Activated T-helper 17 cell treated with anti-CD3 and anti-CD28 coated beads, Interleukin-2, amount 50 U/mL, for 72 hours (primary cell): ENCODE measurements at places on chromosomes 4 and X. TPM values are rescaled to one million over a fixed set of nuclear protein-coding genes. Genes with fewer than 3 reads are reported as not detected.

G3BP2 gene
- 128 TPM for total RNA-seq

TMEM156 gene
- 37.9 TPM for total RNA-seq

CXCL8 gene
- 14.5 TPM for total RNA-seq

FGF13 gene
- not detected for total RNA-seq

DNA sequence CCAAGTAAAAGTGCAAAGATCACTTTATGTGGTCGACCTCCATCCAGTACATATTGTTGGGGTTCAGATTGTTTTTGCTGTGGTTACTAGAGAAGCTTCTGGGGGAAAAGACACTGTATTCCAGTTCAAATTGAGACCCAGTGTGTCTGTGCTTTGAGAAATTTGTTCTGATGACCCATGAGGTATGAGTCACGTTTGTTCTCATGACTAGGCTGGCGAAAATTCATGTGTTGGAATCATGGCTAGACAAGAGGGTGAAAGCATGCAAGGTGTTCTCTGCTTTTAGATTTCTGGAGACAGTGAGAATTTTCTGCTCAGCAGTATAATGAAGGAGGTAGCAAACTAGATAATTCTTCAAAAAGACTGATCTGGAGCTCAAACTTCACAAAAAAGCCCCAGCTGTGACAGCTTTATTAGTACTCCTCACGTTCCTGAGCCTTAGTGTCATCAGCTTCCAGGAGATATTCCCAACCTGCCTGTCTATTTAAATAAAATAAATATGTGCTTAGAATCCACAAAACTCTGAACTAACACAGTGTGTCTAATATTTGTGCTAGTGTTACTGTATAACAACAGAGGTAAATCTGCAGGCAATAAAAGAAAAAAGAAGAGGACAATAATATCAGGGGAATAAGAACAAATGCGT is 24.4 kb upstream of the FAM47B start:
- no peak for ATAC-seq

MID1 gene
- total RNA-seq: 0.30 TPM

- no peak for ATAC-seq
Measured at GRCh38 chr4:185480016-185480732, 8.6 kb upstream of the CCDC110 start.

GRCh38 chr4:1402021-1402515 is 4.2 kb downstream of the NKX1-1 start:
- no peak for ATAC-seq

MAGEA6 gene
- not detected for total RNA-seq

DNA sequence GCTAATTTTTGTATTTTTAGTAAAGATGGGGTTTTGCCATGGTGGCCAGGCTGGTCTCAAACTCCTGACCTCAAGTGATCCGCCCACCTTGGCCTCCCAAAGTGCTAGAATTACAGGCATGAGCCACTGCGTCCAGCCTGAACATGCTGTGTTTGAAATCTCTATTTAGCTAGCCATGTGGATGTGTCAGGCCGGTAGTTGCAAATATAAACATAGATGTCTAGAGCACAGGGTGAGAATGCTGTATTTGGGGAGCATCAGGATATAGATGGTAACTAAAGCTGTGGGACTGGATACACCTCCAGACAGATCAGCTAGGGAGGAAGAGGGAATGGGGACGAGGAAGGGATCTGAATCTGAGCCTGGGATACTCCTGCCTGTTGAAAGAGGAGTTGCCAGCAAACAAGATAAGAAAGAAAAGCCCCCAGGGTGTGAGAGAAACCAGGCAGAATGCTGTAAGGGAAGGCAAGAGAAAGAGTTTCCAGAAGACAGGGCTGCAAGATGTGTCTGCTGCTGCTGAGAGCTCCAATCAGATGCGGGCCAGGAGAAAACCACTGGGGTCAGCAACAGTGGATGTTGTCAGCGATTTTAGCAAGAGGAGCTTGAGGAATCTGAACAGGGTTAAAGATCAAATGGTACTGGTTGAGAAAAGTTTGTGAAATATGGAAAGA is 177.4 kb downstream of the PALLD start:
- no peak for ATAC-seq

GRCh38 chrX:151155234-151155633 is 21.1 kb upstream of the GPR50 start:
- ATAC-seq: no peak

EGF gene
- not detected for total RNA-seq

- no peak for ATAC-seq
Measured at GRCh38 chr4:114677346-114677979, 78.9 kb downstream of the UGT8 start.

DNA sequence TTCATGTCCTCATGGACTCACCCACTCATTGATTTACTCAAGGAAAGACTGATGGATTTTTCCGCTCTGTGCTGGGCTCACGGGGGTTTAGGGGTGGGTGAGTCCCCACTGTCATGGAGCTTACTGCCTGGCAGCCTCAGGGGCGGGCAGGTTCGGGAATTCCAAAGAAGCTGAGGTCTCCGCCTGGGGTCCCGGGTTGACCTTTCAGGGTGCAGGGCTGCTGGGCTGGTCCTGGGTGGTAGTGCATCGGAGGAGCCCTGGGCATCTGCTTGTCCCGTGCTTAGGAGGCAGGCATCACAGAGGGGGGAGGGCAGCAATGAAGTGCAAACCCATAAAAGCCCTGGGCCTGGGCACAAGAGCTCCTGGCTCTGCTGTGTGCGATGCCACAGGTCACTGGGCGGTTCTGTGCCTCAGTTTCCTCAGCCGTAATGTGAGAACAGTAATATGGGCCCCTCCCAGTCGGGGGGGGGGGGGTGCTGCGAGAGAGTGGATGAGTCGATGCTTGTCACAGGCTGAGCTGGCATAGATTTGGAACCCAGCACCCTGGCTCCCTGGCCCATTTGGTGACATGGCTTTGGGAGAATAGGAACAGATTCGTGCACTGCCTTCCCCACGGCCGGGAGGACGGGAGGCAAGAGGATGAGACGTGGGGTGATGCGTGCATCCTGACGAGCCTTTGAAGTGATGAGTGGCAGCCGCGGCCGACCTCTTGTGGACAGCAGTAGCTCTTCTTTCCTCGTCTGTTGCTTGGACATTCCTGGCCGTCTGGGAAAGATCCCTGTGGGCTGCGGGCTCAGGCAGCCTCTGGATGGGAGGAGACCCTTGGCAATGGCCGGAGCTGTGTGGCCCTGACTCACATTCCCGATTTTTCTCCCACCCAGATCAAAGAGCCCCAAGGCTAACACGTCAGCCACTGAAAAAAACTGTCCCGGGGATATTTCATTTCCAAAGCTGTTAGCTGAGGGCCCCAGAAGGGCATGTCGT is 42.0 kb downstream of the PSAPL1 start:
- no peak for ATAC-seq

SUPT20HL1 gene
- total RNA-seq: 1.4 TPM
